ENCODE measurements at places on chromosomes 7 and 10.

- no peak overlapping the region for H3K4me3 ChIP-seq
- H3K36me3 ChIP-seq = no peaks in the 10 kb centered on the region
- no peaks in the 10 kb centered on the region for H3K4me1 ChIP-seq
- H3K27me3 ChIP-seq = no peaks in the 10 kb centered on the region
- no peak overlapping the region for H3K27ac ChIP-seq
Observed at GRCh38 chr10:14782691-14783363, 8.1 kb upstream of the FAM107B start.

DNA sequence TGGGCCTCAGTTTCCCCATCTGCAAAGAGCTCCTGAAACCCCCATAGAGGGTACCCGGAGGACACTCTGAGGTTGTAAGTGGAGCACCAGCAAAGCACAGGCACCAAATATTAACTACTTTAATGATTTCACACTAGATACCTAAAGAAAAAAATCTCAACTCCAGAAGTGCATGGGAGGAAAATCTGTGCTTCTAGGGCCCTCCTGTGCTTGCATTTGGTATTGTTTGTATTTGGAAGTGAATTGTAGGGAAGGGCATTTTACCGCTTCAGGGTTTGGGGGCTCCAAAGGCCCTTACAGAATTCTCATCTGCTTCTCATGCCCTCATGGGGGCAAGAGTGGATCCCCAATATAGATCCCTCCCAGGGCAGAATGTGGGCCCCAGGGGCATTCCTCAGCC is 22.4 kb upstream of the DRGX start:
- no peaks in the 10 kb centered on the region for H3K36me3 ChIP-seq
- no peaks in the 10 kb centered on the region for H3K27me3 ChIP-seq
- H3K4me3 ChIP-seq = no peak overlapping the region
- DNase-seq = no peak
- no peak overlapping the region for H3K27ac ChIP-seq

DNA sequence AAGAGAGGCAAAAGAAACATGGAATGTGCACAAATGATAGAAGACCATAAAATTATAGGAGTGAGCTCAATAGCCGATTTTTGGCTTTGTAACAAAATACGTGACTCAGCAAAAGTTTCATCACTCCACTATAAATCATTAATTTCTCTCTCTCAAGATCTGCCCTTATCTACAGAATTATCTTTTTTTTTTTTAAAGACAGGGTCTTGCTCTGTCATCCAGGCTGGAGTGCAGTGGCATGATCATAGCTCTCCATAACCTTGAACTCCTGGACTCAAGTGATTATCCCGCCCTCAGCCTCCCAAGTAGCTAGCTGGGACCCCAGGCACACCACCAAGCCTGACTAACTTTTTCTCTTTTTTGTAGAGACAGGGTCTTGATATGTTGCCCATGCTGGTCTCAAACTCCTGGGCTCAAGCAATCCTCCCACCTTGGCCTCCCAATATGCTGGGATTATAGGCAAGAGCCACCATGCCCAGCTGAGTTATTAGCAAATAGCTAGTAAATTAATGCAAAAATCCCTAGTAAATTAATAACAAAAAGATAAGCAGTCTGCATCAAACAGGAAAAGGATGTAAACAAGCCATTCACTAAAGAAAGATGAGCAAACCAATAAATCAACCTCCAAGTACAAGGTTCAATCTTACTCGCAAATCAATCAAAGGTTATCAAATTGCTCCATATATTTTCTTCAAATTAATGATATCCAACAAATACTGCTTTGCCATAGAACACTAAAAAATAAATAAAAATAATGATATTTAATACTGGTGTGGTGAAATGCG is 450.7 kb downstream of the PARD3 start:
- no peaks in the 10 kb centered on the region for H3K27me3 ChIP-seq
- H3K27ac ChIP-seq = no peak overlapping the region
- DNase-seq = no peak
- H3K4me3 ChIP-seq = no peak overlapping the region

DNA sequence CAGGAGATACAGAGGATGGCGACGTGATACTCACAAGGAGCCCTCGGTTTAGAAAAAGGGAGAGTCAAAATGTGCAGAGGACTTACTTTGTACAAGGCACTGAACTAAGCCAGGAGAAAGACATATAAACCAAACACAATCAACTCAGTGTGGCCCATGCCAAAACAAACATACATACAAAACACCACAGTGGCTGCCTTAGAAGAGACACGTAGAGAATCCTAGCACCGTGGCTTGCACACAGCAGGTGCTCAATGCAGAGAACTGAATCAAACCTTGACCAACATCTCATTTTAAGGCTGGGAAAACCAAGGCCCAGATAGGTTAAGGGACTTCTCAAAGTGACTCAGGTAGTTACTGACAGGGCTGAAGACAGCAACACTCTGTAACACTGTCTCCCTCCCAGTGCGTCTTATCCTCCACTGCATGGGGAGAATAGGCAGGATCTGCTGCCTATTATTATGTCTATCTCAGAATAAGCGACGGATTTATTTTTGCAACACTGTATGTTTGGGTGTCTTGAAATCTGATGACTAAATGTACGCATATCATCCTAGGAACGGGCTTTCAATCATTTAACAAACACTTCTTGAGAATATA is 11.0 kb downstream of the SORBS1 start:
- H3K36me3 ChIP-seq = no peaks in the 10 kb centered on the region
- no peak overlapping the region for H3K4me3 ChIP-seq
- no peaks in the 10 kb centered on the region for H3K27me3 ChIP-seq
- DNase-seq = no peak
- no peak overlapping the region for H3K27ac ChIP-seq

DNA sequence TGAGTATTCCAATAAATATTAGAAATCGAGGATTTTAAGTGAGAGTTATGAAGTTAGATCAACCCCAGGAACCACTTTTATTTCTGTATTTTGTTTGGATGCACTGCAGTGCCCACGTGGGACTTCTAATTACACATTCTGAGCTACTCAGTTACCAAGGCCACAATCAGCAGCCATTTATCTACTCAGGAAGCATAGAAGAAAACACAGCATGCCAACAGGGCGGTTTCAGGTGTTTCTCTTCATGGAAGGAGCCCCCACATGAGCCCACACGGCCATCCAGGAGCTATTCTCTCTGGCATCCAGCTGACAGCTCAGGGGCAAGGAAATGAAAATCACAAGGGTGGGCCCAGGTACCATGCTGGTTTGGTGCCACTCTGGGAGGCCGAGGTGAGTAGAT is 266.5 kb upstream of the MKLN1 start:
- no peak overlapping the region for H3K4me3 ChIP-seq
- H3K36me3 ChIP-seq = peaks cover 7% of the 10 kb centered on the region
- no peak for DNase-seq
- H3K27me3 ChIP-seq = no peaks in the 10 kb centered on the region
- H3K27ac ChIP-seq = peak overlapping the region; percentile 54
- H3K4me1 ChIP-seq = peaks cover 27% of the 10 kb centered on the region

DNA sequence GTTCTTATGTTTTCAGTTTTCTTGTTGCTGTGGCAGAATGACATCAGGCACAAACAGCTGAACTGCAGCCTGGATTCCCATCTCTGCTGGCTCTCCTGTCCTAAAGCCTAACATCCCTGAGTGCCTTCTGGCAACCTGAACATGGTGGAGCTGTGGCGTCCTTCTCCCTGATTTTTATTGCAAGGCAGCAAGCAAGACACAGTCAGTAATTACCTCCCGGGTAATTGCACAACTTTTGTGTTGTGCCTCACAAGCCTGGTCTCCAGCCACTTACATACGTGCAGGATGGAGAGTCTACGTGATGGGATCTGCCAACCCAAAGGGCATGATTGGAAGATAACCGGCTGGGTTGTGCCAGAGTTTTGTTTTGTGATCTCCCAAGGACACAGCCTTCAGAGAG is 116.1 kb upstream of the PARD3 start:
- H3K27me3 ChIP-seq = no peaks in the 10 kb centered on the region
- no peaks in the 10 kb centered on the region for H3K4me1 ChIP-seq
- DNase-seq = no peak
- H3K4me3 ChIP-seq = no peak overlapping the region

DNA sequence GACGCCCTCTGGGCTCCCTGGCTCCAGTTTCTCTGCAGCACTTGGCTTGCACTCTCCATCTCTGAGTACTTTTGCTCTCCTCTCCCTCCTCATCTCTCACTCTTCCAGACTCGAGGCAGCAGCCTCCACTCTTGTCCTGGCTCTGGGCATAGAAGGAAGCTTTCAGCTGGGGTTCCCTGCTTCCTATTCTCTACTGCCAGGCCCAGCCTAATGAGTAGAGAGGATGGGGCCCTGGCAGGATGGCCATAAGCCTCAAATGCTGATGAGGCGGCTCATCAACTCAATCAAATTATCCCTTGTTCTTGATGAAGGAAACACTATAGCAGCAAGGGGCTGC is 55.8 kb downstream of the NEURL1 start:
- no peak overlapping the region for H3K27ac ChIP-seq
- H3K36me3 ChIP-seq = no peaks in the 10 kb centered on the region
- DNase-seq = no peak
- no peaks in the 10 kb centered on the region for H3K4me1 ChIP-seq
- no peak overlapping the region for H3K4me3 ChIP-seq
- H3K27me3 ChIP-seq = no peaks in the 10 kb centered on the region

- H3K4me1 ChIP-seq = no peaks in the 10 kb centered on the region
- H3K27me3 ChIP-seq = no peaks in the 10 kb centered on the region
- no peak overlapping the region for H3K4me3 ChIP-seq
- no peak for DNase-seq
- no peaks in the 10 kb centered on the region for H3K36me3 ChIP-seq
Observed at GRCh38 chr7:47677664-47678063, 95.8 kb upstream of the TNS3 start.

GRCh38 chr7:115851291-115851690 is 179.3 kb downstream of the TFEC start:
- DNase-seq = no peak
- no peaks in the 10 kb centered on the region for H3K36me3 ChIP-seq
- no peak overlapping the region for H3K4me3 ChIP-seq
- no peaks in the 10 kb centered on the region for H3K4me1 ChIP-seq

DNA sequence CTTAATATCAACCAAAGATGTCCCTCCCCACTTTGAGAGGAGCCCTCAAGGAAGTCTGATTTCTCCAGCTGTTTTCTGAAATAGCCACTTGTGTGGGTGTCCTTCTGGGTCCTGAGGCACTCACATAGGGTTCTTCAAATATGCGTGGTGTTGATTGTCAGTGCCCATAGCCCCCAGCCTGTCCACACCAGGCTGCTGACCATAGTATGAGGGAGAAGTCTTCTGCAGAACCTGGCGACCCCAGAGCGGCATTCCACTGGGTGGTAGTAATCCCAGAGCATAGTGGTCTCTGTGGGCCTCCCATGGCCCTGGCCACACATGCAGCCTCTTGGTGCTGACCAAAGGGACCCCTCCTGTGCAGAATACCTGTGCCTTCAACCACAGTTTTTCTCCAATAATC is 82.7 kb upstream of the MACROH2A2 start:
- H3K36me3 ChIP-seq = no peaks in the 10 kb centered on the region
- H3K27me3 ChIP-seq = no peaks in the 10 kb centered on the region
- H3K4me1 ChIP-seq = no peaks in the 10 kb centered on the region
- H3K27ac ChIP-seq = no peak overlapping the region

- no peaks in the 10 kb centered on the region for H3K4me1 ChIP-seq
- H3K27me3 ChIP-seq = no peaks in the 10 kb centered on the region
- DNase-seq = no peak
- no peak overlapping the region for H3K4me3 ChIP-seq
Observed at GRCh38 chr7:81676813-81677212, 93.0 kb downstream of the HGF start.

GRCh38 chr10:33807531-33808359 is 473.3 kb upstream of the NRP1 start:
- no peak overlapping the region for H3K4me3 ChIP-seq
- no peak overlapping the region for H3K27ac ChIP-seq
- no peaks in the 10 kb centered on the region for H3K36me3 ChIP-seq
- no peaks in the 10 kb centered on the region for H3K27me3 ChIP-seq
- DNase-seq = no peak

- H3K36me3 ChIP-seq = no peaks in the 10 kb centered on the region
- H3K4me3 ChIP-seq = no peak overlapping the region
- H3K4me1 ChIP-seq = peaks cover 11% of the 10 kb centered on the region
- H3K27ac ChIP-seq = no peak overlapping the region
- peaks cover 45% of the 10 kb centered on the region for H3K27me3 ChIP-seq
Observed at GRCh38 chr10:132946806-132947546, 4.6 kb upstream of the CFAP46 start.

DNA sequence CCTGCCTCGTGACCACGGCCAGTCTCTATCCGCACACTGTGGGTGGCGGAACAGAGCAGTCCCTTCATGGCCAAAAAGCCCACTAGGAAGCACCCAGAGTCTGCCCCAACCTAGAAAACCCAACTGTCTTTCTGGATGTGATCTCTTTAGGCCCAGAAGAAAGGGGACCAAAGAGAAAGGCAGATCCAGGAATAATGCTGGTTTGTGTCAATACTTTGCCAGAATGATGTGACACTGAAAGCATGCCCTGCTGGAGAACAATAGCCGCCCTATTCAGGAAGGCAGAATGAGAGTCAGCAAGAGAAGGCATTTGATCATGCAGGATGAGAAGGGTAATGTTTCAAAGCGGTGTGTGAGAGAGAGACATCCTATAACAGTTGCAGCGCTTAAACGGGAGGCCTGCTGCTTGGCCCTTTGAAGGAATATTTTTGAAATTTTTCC is 274.7 kb downstream of the USP6NL start:
- no peak overlapping the region for H3K4me3 ChIP-seq
- no peak for DNase-seq
- H3K36me3 ChIP-seq = peaks cover 13% of the 10 kb centered on the region
- H3K4me1 ChIP-seq = no peaks in the 10 kb centered on the region
- no peaks in the 10 kb centered on the region for H3K27me3 ChIP-seq

DNA sequence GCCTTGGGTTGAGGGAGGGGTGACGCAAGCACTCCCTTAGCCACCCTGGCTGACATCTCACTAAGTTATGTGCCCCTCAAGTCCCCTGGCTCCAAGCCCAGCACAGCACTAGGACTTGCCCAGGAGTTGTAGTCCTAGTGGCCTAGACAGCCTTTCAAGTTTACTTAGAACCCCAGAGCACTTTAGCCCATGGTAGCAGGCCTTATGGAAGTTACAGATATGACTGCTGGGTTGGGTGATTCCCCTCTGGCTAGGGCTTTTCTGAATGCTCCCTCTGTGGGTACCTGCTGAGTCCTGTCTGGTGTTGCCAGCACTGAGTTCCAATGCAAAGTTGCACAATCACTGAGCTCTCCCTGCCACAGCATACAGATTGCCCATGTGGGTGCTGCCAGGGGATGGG is 83.2 kb downstream of the AHCYL2 start:
- no peaks in the 10 kb centered on the region for H3K27me3 ChIP-seq
- no peak for DNase-seq
- H3K4me1 ChIP-seq = no peaks in the 10 kb centered on the region
- H3K36me3 ChIP-seq = no peaks in the 10 kb centered on the region

DNA sequence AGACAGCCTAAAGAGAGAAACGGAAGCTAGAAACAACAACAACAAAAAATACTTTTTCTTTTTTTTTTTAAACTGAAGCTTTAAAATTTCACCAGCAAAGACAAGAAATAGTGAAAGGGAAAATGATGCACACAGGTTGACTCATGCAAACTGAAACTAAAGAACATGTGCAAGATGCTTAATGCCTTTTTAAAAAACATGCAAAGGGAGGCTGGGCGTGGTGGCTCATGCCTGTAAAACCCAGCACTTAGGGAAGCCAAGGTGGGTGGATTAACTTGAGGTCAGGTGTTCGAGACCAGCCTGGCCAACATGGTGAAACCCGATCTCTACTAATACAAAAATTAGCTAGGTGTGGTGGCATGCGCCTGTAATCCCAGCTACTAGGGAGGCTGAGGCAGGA is 15.1 kb upstream of the CUBN start:
- no peak for DNase-seq
- H3K27ac ChIP-seq = no peak overlapping the region
- no peaks in the 10 kb centered on the region for H3K4me1 ChIP-seq

- no peaks in the 10 kb centered on the region for H3K27me3 ChIP-seq
- DNase-seq = no peak
- H3K4me1 ChIP-seq = peaks cover 29% of the 10 kb centered on the region
- no peaks in the 10 kb centered on the region for H3K36me3 ChIP-seq
- no peak overlapping the region for H3K27ac ChIP-seq
Observed at GRCh38 chr10:36281831-36282331, 639.8 kb upstream of the FZD8 start.
